ENCODE measurements at places on chromosomes 7 and 10.

DNA sequence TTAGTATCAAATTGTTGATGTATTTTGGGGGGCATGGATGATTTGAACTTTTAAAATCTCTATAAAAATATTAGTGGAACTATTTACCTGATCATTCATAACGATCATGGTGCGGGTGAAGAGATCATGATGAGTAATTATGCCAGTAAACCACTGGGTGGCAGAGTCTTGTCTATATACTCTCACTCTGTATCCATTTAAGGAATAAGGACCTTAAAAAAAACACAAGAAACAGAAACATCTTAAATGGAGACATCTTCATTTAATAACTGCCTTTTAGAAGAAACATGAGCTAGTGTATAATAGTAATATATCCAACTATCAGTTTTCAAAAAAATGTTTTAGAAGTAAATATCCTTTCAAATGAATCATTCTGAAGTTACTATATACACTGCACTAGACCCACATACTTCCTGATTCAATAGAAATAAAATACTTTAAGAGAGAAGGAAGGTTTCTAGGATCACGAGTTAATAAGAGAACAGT is 84.0 kb downstream of the NRBF2 start:
- peak; percentile 58 for DNase-seq

GRCh38 chr7:16935341-16935735 is 53.6 kb upstream of the AGR3 start:
- no peak for DNase-seq

- no peak for DNase-seq
These were observed 572.4 kb downstream of the PHTF2 start for GRCh38 chr7:78370936-78371335.

DNA sequence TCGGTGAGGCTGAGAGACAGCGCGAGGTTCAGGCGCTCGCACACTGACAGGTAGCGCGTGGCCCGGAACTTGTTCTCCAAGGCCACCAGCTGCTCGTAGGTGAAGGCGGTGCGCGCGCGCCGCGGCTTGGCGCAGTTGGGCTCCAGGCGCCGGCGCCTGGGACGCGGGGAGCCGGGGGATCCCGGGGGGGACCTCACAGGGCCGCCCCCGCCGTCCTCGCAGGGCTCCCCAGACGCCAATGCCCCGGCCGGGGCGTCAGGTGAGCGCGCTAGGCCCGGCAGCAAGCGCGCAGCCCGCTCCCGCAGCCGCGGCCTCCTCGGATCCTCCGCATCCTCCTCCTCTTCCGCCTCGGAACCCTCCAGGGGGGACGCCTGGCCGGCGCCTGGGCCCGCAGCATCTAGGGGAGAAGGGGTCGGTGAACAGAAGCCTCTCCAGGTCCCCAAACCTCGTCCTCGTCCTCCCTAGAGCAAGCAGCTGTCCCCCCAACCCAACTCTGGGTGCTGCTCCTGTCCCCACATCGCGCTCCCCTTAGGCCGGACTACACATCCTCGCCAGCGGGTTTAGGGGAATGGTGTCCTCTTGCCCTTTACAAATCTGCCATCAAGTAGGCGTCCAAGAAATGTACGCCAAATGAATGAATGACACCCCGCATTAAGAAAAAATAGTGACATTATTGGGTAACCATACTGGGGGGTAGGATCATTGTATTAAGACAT is 1.9 kb downstream of the NKX1-2 start:
- DNase-seq, result no peak

Data from naive thymus-derived CD4-positive, alpha-beta T cell (primary cell).